ENCODE measurements at places on chromosomes 7 and 10.
A peak's percentile ranks its signal among the peaks of the same experiment; 100 is the strongest.

DNA sequence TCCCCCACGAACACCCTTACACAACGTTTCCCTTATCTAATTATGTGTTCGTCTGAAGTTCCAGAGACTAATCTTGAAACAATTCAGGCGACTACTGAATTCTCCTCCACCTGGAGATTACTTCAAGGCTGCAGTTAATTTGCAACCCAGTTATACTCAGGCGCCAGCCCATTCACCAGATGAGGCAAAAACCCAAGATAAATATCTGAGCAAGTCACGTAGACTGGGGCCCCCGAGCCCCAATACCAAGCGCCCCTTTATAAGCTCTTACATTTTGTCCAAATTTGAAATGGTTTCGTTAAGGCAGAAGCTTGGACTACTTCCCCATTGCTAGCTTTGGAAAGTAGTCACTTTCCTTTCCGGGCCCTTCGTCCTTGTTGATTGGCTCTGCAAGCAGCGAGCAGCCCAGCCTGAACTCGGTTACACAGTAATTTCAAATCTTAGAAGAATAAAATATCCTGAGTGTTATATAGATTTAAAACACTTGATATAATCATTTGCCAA is 1.2 kb downstream of the TPK1 start:
- no peak for DNase-seq

- DNase-seq, result no peak
Observed at GRCh38 chr7:97167176-97167575, 49.7 kb downstream of the SDHAF3 start.

GRCh38 chr7:99601656-99602310 is 3.7 kb downstream of the TMEM225B start:
- DNase-seq, result peak; percentile 76

DNA sequence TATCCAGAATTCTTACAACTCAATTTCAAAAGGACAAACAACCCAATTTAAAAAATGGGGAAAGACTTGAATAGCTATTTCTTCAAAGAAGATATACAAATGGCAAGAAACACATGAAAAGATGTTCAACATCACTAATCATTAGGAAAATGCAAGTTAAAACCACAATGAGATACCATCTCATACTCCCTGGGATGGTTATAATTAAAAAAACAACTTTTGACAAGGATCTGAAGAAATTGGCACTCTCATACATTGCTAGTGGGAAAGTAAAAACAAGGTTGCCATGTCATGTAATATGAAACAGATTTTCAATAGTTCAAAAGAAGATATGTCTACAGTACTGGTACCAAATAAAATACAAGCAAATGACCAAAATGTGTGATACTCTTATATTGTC is 9.0 kb downstream of the OAT start:
- DNase-seq, result no peak

GRCh38 chr10:97940534-97940933 is 89.9 kb downstream of the CRTAC1 start:
- no peak for DNase-seq

GRCh38 chr7:7921830-7922229 is 46.8 kb upstream of the GLCCI1 start:
- DNase-seq, result no peak

DNA sequence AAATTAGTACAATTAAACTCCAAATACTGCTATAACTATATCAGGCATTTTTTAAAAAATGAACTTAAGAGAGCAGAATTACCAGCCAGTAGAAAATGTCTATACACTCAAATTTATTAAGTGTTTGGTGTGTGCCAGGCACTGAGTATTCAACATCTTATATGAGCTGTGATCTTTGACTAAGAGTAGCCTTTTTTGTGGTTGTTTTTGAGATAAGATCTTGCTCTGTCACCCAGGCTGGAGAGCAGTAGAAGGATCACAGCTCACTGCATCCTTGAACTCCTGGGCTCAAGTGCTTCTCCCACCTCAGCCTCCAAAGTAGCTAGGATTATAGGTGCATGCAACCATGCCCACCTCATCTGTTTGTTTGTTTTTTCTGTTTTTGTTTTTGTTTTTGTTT is 102.5 kb upstream of the CELF2 start:
- no peak for DNase-seq

- DNase-seq, result no peak
Observed at GRCh38 chr10:75776738-75777504, 345.5 kb downstream of the LRMDA start.

DNA sequence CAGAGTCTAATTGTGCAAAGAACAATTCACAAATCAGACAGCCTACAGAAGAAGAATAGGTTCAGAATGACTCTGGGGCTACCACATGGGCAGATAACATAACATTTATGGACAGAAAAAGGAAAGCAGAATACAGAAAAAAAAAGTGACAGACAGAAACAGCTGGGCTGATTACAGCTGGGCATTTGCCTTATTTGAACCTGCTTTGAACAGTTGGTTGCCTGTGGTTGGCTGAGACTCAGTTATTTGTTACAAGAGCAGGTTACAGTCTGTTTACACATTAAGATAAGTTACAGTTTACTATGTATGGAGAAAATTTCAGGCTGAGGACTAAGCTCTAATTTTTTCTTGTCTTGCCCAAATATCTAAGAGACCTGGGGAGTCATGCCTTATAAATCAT is 327.2 kb downstream of the GALNT17 start:
- DNase-seq, result no peak

DNA sequence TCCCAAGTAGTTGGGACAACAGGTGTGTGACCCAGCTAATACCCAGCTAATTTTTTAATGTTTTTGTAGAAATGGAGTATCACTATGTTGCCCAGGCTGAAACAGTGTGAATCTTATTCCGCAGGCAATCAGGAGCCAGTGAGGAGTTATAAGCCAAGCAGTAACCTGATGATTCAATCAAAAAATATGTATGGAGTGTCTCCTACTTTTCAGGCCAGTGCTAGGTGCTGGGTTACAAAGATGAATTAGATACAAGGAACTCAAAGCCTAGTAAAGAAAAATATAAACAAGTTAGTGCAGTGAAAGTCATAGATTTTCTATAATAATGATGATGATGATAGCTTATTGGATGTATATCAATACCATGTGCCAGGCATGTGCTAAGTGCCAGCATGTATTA is 13.2 kb upstream of the IFRD1 start:
- DNase-seq, result no peak

- peak; percentile 76 for DNase-seq
Observed at GRCh38 chr7:5574770-5575269, 151.2 kb upstream of the TNRC18 start.

GRCh38 chr7:126213876-126214275 is 1038.9 kb downstream of the GRM8 start:
- no peak for DNase-seq

GRCh38 chr10:112375721-112376395 is 1.9 kb downstream of the ACSL5 start:
- no peak for DNase-seq
